ENCODE measurements at places on chromosomes 16 and 17.
A peak's percentile ranks its signal among the peaks of the same experiment; 100 is the strongest.

GRCh38 chr17:58974354-58974753, 132.3 kb downstream of the TRIM37 start:
- DNase-seq, result no peak

DNA sequence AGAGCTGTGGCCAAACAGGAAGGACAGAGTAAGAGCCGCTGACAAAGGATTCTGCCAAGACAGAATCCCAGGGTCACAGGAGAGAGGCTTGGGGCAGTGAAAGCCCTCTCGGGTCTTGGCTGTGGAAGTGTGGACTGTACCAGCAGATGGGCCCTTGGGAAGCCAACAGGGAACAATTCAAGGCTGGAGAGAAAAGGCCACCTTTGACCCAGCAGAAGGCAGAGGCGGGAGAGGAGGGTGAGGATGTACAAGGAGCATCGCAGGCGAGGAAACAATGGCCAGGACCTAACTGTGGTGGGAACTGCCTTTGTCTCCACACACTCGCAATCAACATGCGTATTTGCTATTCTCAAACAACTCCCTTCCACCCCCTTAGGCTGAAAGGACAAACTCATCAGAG, 15.7 kb downstream of the CARHSP1 start:
- no peak for DNase-seq

- DNase-seq, result no peak
Measured at GRCh38 chr16:9850817-9851216, 331.4 kb downstream of the GRIN2A start.

- DNase-seq, result no peak
Measured at GRCh38 chr17:28871056-28871579, 16.3 kb downstream of the ERAL1 start.

- DNase-seq, result peak; percentile 62
Measured at GRCh38 chr17:81636505-81637288, at the start of the genes NPLOC4 and TSPAN10. NPLOC4 (minus strand) TSS chr17:81637112; CDS start chr17:81636930, 182 bp downstream. TSPAN10 (plus strand) TSS chr17:81637196; CDS start chr17:81642413, 5,217 bp downstream.

DNA sequence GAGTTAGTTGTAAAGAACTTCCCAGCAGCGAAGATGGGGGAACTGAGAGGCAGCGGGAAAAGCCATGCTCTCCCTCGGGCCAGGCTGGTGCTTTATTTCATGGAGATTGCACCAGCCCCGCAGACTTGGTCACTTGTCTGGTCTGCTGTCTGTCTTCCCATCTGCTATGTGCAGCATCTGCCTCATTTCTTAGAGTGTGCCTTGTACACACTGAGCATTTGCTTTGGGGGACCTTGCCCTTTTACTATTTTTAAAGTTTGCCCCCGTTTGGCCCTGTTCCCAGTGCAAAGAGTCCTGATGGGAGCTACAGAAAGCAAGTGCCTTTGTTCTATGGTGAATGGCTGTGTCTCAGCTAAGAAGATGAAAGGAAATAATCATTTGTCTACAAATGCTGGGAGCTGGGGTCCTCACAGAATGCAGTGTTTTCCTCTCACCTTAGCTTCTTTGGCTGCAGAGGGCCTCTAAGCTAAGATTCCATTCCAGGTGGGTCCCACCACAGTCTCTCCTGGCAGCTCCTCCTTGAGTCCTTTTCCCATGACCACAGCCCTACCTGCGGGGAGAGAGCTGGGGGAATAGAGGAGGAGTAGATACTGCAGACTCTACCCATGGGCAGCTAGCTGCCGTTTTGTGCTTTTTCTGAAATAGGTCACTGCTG, 25.1 kb upstream of the CNOT1 start:
- no peak for DNase-seq

- DNase-seq, result no peak
Measured at GRCh38 chr17:27518545-27519521, 62.6 kb downstream of the KSR1 start.

- DNase-seq, result no peak
Measured at GRCh38 chr16:47503936-47504335, 42.8 kb downstream of the PHKB start.

GRCh38 chr16:2925951-2926649, 14.4 kb downstream of the FLYWCH1 start:
- DNase-seq, result no peak

- no peak for DNase-seq
Measured at GRCh38 chr16:79297805-79298204, 302.7 kb downstream of the MAF start.

DNA sequence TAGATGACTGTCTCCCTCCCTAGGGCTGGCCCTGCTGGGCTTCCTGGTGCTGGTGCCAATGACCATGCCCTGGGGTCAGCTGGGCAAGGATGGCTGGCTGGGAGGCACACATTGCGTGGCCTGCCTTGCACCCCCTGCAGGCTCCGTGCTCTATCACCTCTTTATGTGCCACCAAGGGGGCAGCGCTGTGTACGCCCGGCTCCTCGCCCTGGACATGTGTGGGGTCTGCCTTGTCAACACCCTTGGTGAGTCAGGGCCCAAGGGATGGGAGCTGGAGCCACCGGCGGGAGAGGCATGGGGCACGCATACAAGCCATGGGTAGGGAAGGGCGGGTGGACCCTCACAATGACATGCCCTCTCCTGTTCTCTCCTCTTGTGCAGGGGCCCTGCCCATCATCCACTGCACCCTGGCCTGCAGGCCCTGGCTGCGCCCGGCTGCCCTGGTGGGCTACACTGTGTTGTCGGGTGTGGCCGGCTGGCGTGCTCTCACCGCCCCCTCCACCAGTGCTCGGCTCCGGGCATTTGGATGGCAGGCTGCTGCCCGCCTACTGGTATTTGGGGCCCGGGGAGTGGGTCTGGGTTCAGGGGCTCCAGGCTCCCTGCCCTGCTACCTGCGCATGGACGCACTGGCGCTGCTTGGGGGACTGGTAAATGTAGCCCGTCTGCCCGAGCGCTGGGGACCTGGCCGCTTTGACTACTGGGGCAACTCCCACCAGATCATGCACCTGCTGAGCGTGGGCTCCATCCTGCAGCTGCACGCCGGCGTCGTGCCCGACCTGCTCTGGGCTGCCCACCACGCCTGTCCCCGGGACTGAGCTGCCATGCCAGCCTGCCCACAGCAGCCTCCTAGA, 2.2 kb downstream of the PAQR4 start:
- DNase-seq, result no peak

DNA sequence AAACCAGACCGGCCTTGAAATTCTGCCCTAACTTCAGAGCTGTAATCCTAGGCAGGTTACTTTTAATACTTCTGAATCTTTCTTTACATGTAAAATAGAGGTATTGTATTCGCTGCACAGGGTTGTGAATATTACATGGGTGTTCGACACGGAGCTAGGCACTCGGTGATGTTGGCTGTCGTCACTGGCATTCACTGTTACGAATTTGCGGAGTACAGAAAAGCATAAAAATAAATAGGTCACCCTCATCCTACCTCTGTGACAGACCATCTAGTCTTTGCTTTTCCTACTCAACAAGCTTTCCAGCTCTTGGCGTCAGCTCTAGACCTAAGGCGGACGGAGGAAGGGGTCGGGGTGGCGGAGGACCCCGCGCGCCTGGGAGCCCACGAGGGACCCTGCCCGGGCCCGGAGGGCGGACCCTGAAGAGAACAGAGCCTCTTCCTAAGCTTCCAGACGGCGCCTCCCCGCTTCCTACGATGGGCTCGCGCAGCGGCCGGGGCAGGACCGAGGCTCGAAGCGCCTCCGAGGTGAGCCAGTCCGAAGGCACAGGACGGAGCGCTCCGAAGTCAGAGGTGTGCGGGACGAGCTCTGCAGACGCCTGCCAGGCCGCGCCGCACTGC, 879 bp upstream of the SPG7 start:
- no peak for DNase-seq

DNA sequence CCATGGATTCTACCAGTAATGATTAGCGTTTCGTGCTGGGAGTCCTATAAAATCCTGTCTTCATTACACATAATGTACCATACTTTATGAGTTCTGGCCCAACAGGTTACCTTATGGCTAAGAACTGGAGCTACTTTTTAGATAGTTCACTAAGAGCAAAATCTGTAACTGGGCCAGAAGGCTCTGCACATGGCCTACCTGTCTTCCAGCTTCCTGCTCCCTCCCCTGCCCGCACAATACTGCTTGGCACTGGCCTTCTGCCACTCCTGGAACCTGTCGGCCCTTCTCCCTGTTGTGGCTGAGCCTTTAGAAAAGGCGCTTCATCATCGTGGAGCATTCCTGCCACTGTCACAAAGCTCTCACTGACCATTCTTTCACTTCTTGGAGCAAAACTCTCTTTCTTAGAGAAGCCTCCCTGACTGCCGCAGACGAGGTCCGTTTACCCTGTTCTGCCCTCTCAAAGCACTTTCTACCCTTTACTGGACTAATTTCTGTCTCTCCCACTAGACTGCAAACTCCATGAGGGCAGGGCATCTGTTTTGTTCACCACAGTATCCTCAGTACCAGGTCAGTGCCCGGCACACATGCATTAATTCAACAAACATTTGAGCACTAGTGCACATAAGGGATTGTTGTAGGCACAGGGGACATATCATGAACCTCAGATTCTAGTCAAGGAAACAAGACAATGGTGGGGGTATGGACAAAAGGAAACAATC, 116.5 kb downstream of the PARN start:
- no peak for DNase-seq

All from activated CD8-positive, alpha-beta memory T cell treated with anti-CD3 and anti-CD28 coated beads for 1 hour (primary cell).